ENCODE measurements at places on chromosomes 7 and 10.
A peak's percentile ranks its signal among the peaks of the same experiment; 100 is the strongest.

- no peak for DNase-seq
Measured at GRCh38 chr7:156703209-156703608, 62.6 kb downstream of the RNF32 start.

- DNase-seq = no peak
Measured at GRCh38 chr10:125548356-125548755, 134.6 kb downstream of the TEX36 start.

GRCh38 chr10:104582602-104582951, 58.5 kb upstream of the SORCS3 start:
- DNase-seq = peak; percentile 42

- DNase-seq = no peak
Measured at GRCh38 chr10:111885919-111886318, 297.6 kb downstream of the GPAM start.

DNA sequence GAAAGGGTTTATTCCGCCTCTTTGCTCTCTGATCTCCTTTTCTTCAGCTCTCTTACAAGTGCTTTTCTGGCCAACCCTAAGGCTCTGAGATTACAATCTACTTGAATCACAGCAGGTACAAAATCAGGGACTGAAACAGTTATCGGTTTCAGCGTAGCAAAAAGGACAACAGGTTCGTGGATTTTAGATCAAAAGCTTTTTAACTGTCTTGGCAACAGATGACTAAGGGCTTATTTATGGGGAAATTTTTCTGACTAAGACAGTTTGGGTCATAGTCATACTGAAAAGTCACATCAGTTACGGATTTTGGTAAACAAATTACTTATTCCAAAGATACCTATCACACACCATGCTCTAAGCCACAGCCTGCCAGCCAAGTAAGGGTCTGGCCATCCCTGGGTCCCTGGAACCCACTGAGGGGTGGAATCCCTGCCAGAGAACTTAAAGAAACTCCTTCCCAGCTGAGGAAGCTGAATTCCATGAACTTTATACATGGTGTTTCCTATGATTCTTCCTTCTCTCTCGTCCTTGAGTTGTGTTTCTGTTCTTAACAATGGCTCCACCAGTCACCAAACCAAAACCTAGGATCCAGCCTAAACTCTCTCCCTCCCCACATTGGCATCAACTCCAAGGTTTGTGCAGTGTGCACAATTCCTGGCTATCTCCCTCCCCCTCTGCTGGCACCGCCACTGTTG, 169.3 kb downstream of the FAM107B start:
- DNase-seq = no peak

DNA sequence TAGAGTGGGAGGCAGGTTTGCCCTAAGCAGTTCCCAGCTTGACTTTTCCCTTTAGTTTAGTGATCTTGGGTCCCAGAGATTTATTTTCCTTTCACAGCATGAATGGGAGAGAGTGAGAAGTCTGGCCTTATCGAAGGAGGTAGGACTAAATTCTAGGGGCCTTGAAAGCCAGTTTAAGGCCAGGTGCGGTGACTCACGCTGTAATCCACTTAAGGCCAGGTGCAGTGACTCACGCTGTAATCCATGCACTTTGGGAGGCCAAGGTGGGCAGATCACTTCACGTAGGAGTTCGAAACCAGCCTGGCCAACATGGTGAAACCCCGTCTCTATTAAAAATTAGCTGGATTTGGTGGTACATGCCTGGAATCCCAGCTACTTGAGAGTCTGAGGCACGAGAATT, 392.2 kb downstream of the ACTR3B start:
- no peak for DNase-seq

Data from urothelium cell line (cell line).